Hepatocyte (in vitro differentiated cells): ENCODE measurements at places on chromosomes 5 and 9.

DNA sequence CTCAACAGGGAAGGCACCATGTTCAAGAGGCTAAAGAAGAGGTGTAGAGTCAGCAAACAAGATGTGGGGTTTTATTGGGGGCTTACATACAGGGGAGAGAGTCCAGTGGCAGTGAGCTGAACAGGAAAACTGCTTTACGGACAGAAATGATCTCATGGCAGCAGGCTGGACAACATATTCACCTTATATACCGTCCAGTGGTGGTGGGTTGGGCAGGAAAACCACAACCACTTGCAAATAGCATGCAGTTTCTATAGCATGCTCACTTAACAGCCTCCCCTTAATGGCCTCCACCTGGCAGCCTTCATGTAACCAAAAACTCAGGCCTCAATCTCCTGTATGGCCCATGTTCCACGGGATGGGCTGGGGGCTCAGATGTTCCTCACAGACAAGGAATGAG, 5.4 kb downstream of the TNFSF8 start:
- DNase-seq, result no peak

GRCh38 chr5:88662846-88663245, 220.1 kb downstream of the MEF2C start:
- no peak for DNase-seq

- DNase-seq, result peak; percentile 47
Measured at GRCh38 chr9:2800394-2801179, 43.3 kb downstream of the PUM3 start.

GRCh38 chr5:163712011-163712410, 206.6 kb downstream of the MAT2B start:
- no peak for DNase-seq

GRCh38 chr5:153437251-153437650, 53.2 kb upstream of the GRIA1 start:
- no peak for DNase-seq

GRCh38 chr9:138053321-138053868, 175.8 kb downstream of the CACNA1B start:
- DNase-seq, result no peak

GRCh38 chr5:157570531-157571200, 4.9 kb downstream of the ADAM19 start:
- DNase-seq, result no peak

GRCh38 chr5:168947212-168947868, 353.6 kb downstream of the SLIT3 start:
- peak; percentile 72 for DNase-seq

DNA sequence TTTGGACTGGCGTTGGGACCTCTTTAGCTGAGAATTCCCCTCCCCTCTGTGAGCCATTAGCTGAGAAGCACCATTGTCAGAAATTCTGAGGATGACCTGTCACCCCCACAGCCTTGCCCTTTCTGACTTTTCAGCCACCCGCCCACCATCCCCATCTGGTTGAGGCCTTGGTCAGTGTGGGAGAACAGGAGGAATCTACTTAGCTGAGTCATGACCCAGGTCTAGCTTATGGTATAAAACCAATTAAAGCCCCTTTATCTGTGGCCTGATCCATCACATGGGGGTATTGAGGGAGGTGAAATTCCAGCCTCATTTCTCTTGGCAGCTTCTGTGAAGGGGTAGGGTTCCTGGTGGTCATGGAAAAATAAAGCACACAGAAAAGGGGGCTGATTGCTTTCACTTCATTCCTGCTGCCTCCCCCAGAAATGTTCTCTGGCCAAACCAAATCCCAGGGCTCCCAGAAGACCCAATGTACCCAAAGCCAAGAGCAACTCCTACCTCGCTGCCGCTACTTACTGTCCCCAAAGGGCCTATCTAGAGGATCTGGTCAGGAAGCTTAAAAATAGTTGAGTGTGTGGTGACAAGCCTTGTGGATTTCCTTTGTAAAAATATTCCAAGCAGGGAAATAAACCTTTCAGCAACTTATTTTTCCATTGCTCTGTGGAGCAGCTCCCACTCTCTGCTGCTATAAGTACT, 174.8 kb upstream of the TNC start:
- no peak for DNase-seq

- no peak for DNase-seq
Measured at GRCh38 chr9:88521308-88521707, 13.7 kb upstream of the NXNL2 start.

- DNase-seq, result no peak
Measured at GRCh38 chr9:95826183-95826838, 49.2 kb upstream of the ERCC6L2 start.

- DNase-seq, result no peak
Measured at GRCh38 chr9:128809831-128810230, 8.5 kb upstream of the ENDOG start.

- no peak for DNase-seq
Measured at GRCh38 chr9:35795695-35796094, 4.3 kb downstream of the NPR2 start.

GRCh38 chr5:61333321-61333953, 1.4 kb downstream of the ZSWIM6 start:
- DNase-seq, result peak; percentile 63

DNA sequence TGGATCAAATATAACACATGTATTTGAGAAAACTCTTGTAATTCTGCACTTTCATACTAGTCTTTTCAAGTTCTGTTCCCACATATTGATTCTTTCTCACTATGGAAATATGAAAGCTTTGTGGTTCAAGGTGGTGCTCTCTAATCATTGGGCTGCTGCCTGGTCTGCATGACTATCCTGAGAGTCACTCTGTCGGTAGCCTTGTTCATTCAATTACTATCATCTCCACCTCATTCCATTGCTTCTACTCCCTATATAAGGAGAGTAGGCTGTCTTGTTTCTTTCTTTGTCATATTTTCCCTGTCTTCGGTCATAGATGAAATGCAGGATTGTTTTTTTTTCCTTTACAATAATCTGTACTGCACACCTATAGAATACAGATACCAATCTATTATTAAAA, 341.4 kb upstream of the ACTBL2 start:
- no peak for DNase-seq

DNA sequence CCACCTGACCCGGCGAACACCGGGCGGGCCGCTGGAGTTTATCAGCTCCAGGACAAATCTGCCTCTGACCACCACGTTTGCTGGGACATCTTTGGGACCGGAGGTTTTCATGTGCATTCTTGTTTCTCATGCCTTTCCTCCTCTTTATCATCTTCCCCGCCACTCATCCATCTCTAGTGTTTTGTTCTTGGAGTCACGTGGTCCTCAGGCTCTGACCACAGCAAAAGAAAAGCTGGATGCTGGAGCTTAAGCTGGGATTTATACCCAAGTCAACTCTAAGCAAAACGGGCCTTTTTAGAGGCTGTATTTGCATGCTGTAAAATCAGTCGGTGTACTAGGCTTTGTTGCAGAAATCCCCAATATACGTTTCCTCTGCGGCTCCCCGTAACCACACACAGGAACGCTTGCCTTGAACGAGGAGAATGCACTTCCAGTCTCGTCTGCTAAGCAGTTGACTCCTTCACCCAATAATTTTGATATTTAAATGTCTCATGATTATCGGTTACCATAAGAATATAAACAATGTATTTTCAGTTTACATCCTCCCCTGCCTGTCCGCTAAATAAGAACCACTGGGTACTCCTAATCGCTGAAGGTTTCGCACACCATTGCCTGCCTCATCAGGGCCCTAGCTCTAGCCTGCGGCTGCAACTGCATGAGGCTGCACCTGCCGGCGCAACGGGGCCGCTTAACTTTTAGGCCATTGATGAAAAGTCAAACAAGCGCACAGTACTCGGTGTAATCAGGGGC, 560 bp upstream of the NDUFS6 start:
- no peak for DNase-seq

GRCh38 chr5:113257545-113257944, 177.2 kb downstream of the TSSK1B start:
- no peak for DNase-seq

DNA sequence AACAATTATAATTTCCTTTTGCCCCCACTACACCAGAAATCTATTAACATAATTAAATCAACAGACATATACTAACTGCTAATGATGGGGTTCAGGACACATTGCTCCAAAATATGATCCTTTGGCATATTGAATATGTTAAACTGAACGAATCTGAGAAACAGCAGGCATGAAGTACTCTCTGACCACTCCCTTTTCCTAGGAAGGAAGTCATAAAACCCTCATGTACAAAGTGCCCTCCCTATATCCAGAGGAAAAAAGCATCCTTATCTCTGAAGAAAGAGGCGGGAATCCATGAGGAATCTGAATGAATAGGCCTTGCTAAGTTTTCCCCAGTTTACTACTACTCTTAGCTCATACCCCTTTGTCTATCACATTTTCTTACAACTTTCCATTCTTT, 67.9 kb downstream of the ADAMTS6 start:
- DNase-seq, result no peak

DNA sequence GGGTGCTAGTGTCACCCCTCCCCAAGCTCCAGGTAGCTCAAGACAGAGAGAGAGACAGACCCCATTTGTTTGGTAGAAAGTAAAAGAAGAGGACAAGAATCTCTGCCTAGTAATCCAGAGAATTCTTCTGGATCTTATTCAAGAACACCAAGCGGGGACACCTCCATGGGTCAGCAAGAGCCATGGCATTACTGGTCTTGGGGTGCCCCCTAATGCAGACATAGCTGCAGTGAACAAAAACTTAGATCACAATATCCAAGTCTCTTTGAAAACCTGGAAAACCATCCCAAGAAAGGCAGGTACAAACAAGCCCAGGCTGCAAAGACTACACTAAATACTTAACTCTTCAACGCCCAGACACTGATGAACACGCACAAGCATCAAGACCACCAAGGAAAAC, 29.9 kb upstream of the PDE4D start:
- DNase-seq, result peak; percentile 7

DNA sequence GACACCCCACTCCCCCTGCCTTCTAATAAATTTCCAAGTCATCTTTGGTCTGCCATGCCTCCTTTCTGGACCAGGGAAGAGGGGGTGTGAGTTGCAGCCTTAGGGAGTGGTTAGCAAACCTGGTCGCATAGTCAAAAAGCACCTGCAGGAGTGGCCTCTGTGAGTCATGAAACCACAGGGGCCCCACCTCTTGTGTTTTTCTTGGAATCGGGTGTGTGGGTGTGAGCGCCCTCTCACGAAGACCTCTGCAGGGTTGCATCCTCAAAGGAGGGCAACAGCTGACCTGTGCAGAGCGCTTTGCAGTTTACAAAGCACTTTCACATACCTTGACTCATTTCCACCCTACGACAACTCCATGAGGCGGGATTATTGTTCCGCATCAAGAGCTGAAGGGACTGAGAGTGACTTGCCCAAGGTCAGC, 36.8 kb upstream of the TEX48 start:
- DNase-seq, result peak; percentile 28

DNA sequence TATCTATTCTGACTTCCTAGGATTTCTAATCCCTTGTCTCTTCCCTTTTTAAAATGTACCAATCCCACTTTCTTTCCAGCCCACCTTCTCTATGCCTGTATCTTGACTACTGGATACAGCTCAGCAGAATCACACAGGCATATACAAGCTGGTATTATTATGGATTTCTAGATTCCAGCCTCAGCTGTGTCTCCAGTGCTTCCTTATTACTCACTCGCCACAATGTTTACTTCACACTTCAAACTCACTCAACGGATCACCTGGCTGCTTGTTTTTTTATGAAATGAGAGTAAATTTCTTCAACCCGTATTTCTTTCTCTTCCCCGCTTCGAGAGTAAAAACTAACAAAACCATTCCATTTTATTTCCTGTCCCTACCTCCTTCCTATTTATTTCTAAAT, 38.8 kb downstream of the CWC27 start:
- no peak for DNase-seq

DNA sequence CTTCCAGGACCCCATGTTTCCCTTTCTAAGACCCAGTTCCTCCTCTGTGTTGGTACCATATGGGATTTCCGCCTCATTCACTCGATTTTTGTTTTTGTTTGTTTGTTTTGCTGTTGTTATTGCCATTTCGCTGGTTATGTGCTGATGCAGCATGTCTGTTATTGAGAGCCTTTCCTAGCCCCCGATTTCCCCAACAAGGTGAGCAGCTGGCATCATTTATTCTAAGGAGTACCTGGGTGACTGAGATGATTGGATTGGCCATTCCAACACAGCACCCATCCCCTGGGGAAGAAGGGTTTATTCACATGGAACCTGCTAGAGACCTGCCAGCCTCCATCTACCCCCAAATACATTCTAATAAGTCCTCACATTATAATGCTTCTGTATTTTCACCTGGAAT, 2.7 kb downstream of the GLRA1 start:
- no peak for DNase-seq

DNA sequence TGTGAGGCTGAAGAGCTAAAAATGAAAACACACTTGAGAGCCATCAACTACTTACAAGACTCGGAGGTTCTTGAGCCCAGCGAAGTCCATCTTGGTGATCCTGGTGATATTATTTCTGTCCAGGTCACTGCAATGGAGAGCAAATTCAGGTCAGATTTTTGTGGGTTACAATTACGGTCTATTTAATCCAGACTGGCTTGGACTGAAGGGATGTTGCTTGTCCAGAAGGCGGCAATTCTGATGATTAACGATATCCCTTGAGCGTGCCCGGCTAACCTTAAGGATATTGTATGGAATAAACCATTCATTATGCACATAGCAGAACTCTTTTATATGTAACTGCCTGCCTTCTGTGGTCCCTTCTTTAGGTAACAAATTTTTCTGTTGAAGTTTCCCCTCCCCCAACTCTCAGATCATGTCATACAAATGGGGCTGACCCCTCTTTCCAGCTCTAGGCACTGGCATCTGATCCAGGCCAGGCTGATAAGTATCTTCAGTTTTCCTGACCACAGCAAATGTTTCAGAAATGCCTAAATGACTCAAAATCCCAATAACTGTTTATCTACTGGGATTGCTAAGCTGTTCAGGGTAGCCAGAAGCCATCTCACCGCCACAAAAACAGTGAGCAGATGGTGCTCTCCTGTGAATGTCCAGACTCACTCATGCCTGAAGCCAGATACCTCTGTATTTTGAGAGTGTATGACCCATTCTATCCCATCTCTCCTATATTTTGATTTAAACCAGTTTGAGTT, 49.4 kb downstream of the SLIT3 start:
- no peak for DNase-seq

GRCh38 chr9:112762726-112763518, 12.4 kb downstream of the SNX30 start:
- no peak for DNase-seq

- DNase-seq, result no peak
Measured at GRCh38 chr5:133432956-133433532, 179.3 kb downstream of the FSTL4 start.

DNA sequence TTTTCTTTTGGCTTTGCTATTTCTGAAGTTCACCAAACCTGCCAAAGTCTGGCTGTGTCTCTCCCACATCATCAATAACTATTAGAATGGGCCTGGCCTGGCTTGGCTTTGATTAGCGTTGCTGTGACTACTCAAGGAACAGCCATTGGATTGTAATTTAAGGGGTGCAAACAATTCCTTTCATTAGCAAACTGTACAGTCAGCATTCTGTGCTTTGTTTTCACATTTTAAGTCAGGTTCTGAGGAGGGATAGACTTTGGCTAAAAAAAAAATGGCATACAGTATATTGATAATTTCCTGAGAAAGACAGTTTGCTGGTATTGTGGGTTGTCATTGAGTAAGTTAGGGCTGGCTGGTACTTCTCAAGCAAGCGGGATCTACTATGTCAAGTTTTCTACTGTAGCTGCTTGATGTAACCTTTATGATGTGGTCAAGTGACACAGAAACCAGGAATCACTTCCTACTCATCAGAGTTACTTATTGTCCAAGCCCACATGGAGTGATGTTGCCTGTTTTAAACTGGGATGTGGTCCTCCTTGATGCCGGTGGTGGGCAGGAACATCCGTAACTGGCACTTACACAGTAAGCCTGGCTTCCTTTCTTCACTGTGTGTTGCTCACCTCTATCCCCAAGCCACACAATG, 161.4 kb downstream of the CD180 start:
- DNase-seq, result no peak

- no peak for DNase-seq
Measured at GRCh38 chr9:70080481-70081119, 37.0 kb downstream of the MAMDC2 start.
